ENCODE measurements at places on chromosomes 11 and 22.

- DNase-seq = no peak
These were observed 34.6 kb downstream of the PRDM10 start for GRCh38 chr11:129967996-129968395.

DNA sequence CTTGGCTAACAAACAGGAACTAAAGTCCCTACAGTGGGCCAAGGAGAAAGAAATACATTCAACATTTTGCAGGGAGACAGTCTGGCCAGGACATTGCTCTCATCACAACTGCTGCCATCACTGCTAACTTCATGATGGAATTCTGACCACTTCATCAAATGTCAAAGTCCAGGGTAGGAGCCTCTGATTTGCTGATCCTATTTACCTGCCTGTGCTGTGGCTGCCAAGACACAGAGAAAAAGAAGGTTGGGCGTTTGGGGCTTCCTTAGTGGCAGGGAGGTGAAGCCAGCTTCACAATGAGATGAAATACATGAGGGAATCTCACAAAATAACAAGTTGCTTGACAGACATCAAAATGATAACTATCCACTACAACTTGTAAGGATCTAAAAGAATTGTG lies 343.9 kb upstream of the CADM1 start:
- DNase-seq = no peak

GRCh38 chr22:47450876-47451475 lies 688.5 kb downstream of the TBC1D22A start:
- DNase-seq = no peak

GRCh38 chr22:43441216-43441615 lies 29.4 kb downstream of the MPPED1 start:
- no peak for DNase-seq

DNA sequence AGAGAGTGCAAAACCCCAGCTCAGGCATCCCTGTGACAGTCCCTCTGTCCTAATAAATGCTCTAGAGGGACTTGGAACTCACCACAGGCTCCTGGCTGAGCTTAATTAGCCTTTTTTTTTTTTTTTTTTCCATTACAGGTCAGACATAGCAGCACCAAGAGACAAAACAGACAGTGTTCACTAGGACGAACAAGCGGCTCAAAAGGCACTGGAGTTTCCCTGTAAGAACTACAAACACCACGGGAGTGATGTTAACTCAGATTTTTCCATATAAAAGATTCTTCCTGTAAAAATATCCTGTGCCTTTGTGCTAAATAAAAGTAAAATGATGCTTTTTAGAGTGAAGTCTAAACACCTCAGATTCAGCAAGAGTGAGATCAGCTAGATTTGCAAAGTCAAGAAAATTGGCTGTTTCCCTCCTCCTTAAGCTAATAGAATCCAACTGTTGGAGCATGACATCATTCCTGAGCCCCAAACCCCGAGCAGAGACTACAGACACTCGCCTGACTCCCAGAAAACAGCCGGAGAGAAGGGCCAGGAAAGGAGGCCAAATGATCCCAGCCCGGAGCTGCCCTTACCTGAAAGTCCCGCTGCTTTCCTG lies 101.0 kb upstream of the AKIP1 start:
- DNase-seq = peak; percentile 63

- DNase-seq = no peak
These were observed 985.6 kb downstream of the BRD1 start for GRCh38 chr22:48841881-48842582.

DNA sequence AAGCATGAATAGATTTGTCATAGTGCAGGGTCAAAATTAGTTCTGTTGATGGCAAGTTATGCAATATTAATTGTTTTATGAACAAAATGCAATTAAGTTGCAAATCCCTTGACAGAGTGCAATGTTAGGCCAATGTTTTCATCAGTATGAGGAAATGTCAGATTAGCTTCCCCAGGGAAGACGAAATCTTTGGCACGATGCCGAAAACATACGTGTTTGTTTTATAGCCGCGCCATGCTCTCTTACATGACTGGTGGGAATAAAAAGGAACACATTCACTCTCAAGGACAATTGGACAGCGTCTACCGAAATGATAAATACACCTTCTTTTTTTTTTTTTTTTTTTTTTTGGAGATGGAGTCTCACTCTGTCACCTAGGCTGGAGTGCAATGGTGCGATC lies 27.0 kb downstream of the MFNG start:
- DNase-seq = no peak

DNA sequence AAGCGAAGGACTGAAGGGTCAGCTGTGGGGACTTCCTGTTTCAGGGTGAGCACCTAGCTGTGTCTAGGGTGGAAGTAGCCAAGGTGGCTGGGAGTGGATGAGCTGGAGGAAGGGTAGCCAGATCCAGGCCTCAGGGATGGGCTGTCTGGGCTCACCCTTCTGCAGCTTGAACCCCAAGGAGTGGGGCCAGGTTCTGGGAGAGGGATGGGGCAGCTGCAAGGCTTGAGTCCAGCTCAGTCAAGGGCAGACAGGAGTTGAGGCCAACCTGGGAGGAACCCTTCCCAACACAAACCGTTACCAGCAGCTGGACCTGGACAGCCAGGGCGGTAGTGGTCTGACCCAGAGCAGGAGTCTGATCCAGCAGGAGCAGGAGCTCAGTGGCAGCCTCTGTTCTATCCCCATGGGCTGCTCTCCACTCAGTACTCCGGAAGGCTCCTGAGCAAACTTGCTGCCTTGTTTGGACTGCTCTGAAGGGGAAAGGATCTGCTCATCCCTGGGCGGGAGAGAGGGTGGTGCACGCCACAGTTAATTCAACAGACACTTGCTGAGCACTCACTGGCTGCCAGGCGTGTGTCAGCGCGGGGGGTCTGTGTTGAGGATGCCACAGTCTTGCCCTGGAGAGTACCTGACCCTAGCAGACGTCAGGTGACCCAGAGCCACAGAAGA lies 53.8 kb upstream of the THY1 start:
- DNase-seq = no peak

Data from AG10803 (cell line).